ENCODE measurements at places on chromosomes 3 and 15.

GRCh38 chr15:80445300-80446041, 41.3 kb downstream of the ARNT2 start:
- no peak for DNase-seq

- DNase-seq: no peak
Measured at GRCh38 chr3:10242182-10243065, 5.8 kb upstream of the TATDN2 start.

DNA sequence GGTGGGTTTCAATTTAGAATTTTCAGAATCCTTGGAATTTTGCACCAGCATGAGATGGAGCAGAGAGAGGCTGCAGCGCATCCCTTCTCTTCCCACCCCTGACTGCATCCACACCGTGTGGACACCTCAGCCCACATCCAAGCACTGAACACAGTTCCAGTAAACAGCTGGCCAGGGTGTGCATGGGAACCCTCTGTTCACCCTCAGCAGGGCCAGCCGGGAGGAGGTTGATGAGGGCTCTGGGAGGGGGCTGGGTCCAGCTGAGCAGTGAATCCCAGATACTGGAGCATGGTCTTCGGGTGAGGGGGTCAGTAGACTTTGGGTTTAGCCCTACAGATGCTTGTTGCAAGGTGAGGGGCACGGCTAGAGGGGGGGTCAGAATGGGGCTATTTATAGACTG, 85.8 kb downstream of the RPLP1 start:
- no peak for DNase-seq

GRCh38 chr3:525415-525814, 328.9 kb downstream of the CHL1 start:
- no peak for DNase-seq
